CD4-positive, alpha-beta T cell treated with Interleukin-1 beta for 1 hour (primary cell): ENCODE measurements at places on chromosomes 1 and 21.

DNA sequence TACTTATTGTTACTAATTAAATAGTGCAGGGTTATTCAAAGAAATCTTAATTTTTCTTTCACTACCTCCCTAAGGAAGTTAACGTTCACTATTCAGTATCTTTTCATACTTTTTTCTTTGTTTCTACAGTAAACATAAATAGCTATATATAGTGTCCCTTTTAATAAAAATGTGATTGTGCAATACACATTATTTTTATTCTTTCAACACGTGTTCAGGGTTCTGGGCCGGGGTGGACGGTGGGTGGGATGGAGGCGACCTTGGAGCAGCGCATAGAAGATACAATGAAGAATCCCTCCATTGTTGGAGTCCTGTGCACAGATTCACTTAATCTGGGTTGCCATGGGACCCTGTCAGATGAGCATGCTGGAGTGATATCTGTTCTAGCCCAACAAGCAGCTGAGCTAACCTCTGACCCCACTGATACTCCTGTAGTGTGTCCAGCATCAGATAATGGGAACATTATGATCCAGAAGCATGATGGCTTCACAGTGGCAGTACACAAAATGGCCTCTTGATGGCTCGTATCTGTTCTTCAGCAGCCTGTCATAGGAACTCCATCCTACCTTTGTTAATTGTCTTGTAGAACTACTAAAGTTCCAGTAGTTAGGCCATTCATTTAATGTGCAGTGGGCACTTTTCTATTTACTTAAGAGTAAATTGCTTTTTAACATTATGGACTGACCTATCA lies 155.9 kb upstream of the L1TD1 start:
- DNase-seq = no peak

- no peak for DNase-seq
Measured at GRCh38 chr1:69138172-69138571, 429.6 kb upstream of the LRRC7 start.

- DNase-seq = no peak
Measured at GRCh38 chr1:161054232-161054631, 8.5 kb upstream of the USF1 start.

- DNase-seq = peak; percentile 31
Measured at GRCh38 chr1:223189903-223190724, 47.1 kb upstream of the TLR5 start.

GRCh38 chr21:30479259-30479658 lies 908 bp downstream of the KRTAP19-1 start:
- DNase-seq = no peak

GRCh38 chr1:241213139-241213538 lies 143.9 kb downstream of the RGS7 start:
- DNase-seq = no peak

DNA sequence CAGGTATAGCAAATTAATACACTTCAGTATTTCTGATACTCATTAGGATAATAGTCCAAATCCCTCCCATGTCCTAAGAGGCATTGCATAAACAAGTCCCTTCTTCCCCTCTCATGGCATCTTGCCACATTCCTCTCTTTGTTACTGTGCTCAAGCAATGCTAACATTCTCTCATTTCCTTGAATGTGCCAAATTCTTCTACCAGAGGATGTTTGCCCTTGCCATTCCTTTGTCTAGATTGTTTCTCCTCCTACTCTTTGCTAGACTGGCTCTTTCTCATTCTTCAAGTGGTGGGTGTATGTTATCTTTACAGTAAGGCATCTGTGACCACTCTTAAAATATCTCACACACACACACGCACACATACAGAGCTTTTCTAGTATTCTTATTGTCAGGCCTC lies 621.0 kb upstream of the CXADR start:
- no peak for DNase-seq

- DNase-seq = no peak
Measured at GRCh38 chr1:18232052-18232451, 124.5 kb downstream of the IGSF21 start.
